ENCODE measurements at places on chromosomes 16 and 17. TPM values are rescaled to one million over a fixed set of nuclear protein-coding genes. Genes with fewer than 3 reads are reported as not detected.

GRCh38 chr16:57994361-57994760 lies 6.1 kb downstream of the ZNF319 start:
- no peak for DNase-seq

GRCh38 chr17:1497831-1498230 lies 5.3 kb upstream of the MYO1C start:
- no peak for DNase-seq

DNA sequence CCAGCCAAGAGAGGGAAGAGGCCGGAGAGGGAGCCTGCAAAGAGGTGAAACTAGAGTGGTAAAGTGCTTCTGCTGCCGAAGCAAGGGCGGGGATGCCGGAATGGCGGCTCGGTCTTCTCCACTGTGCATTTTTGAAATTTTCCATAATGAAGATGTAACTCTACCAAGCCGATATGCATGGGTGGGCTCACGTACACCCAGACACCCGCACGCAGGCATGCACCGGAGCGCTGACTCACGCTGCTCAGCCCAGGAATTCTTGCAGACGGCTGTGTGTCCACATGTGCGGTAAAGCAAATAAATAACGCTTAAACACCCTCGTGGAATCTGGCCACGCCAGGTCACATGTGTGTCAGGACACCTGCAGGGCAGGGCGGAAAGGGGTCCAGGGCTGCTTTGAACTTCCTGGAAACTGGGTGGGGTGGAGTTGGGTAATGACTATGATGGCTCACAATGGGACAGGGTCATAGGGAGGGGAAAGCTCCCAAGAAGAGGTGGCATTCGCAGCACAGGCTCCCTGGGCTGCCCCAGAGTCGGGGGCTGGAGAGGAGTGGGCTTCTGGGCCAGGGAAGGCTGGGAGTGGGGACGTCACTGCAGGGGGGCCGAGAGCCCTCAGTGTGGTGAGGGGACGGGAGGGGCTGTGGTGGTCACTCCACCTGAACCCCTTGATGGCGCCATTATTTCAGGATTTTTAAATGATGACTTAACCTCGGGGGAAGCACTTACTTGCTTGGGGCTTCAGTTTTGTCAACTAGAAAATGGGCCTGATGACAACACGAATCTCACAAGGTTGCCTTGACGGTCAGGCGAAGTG lies 265.5 kb downstream of the PARN start:
- no peak for DNase-seq

- no peak for DNase-seq
These were observed 17.8 kb downstream of the MEAK7 start for GRCh38 chr16:84486551-84487235.

DNA sequence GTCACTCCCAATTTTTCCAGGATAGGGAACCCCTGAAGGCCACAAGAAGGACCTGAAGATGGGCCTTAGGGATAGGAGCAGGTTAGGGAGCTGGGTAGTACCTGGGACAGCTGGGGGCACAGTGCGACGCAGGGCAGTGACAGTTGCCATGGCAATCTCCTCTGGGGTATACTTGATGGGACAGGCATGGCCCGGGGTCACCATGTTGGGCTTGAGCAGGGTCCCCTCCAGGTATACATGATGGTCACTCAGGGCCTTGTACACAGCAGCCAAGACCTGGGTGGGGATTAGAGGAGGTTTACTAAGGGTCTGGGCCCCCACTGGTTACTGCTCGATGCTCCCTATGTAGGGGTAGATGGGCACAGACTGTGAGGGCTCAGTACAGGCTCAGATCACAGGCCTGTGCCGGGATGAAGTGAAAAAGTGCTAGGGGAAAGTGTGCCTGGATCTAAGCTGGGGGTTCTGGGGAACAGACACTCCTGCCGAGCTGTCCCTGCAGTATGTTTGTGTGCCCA lies 2.7 kb downstream of the ALDOC start:
- no peak for DNase-seq

- no peak for DNase-seq
These were observed 5.8 kb upstream of the GP2 start for GRCh38 chr16:20333120-20333519.

DNA sequence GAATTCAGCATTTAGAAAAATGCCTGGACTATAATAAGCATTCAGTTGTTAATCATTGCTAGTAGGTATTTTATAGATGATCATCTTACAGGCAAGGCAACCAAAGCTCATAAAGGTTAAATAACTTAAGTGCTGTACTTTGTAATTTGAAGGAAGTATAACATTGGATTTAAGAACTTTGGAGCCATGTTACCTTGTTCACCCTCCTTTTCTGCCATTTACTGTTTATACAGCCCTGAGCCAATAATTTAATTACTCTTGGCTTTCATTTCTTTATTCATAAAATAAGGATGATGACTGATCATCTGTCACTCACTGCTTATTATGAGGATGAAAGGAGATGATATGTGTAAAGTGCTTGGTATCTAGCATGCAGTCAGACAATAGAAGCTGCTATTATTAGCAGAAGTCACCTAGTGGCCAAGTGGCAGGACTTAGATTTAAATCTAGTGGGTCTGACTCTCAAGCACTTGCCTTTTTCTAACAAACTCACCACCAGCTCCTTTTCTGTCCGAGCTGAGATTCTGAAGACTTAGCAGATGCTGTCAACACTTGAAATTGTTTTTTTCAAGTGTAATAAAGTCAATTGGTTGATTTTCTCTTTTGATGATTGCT lies 18.3 kb upstream of the DDX52 start:
- no peak for DNase-seq

DNA sequence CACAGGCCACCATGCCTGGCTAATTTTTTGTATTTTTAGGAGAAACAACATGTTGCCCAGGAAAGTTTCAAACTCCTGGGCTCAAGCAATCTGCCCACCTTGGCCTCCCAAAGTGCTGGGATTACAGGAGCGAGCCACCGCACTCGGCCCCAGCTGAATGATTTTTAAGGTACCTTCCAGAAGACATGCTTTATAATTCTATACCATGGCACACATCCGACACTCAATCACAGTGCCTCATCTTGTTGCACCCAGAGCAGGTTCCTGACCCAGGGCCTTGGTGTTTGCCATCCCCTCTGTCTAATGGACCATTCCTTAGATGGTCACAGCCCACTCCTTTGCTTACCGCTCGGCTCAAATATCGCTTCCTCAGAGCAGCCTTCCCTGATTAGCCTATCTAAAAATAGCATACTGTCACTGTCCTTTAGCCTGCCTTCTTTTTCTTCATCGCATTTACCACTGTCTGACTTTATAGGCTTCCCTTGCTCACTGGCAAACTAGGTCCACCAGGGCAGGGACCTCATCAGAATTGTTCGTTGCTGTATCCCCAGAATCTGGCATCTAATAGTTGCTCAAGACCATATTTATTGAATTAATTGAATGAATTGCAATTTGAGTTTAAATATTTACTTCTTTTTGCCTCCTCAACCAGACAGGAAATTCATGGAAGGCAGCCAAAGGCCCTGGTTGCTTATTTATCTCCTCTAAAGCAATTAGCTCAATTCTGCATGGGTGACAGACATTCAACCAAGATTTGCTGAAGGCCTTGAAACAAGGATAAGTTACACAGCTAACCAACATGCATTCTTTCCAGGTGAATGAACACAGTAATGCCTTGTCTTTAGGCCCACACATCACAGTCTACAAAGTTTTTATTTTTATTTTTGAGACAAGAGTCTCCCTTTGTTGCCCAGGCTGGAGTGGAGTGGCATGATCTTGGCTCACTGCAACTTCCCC lies 6.3 kb upstream of the TENT4B start:
- DNase-seq, result no peak

GRCh38 chr16:84036982-84037425 lies 5.6 kb downstream of the SLC38A8 start:
- DNase-seq, result no peak

GRCh38 chr16:31082368-31083045 lies 6.2 kb downstream of the PRSS53 start:
- no peak for DNase-seq

DNA sequence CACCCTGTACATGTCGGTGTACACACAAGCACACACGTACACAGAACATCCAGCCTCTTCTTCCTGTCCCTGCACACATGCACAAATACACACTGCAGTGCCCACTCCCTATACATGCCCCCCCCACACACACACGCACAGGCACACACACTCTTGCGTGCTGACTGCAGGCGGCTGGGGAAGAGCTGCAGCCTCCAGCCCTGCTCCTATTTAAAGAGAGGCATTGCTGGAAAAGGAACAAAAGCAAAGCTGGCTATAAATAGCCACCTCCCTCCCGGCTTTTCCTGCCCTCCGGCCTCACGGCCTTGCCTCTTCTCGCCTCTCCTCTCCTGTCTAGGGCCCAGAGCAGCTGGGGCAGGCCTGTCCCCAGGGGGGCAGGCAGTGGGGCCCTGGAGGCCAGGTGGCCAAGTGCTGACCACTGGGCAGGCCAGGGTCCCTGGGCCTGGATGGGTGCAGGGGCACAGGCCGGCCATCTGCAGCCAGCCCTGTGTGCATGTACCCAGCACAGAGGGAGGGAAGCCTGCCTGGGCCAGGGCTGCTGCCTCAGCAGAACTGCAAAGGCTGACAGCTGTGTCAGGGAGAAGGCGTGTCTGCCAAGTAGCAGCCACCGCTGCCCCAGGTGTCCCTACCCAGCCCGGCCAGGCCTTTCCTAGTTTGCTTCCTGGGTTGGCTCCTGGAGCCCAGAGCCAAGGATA lies 25.4 kb downstream of the RTN4RL1 start:
- DNase-seq, result peak; percentile 77

GRCh38 chr17:21001111-21001812 lies 41.5 kb downstream of the USP22 start:
- no peak for DNase-seq

DNA sequence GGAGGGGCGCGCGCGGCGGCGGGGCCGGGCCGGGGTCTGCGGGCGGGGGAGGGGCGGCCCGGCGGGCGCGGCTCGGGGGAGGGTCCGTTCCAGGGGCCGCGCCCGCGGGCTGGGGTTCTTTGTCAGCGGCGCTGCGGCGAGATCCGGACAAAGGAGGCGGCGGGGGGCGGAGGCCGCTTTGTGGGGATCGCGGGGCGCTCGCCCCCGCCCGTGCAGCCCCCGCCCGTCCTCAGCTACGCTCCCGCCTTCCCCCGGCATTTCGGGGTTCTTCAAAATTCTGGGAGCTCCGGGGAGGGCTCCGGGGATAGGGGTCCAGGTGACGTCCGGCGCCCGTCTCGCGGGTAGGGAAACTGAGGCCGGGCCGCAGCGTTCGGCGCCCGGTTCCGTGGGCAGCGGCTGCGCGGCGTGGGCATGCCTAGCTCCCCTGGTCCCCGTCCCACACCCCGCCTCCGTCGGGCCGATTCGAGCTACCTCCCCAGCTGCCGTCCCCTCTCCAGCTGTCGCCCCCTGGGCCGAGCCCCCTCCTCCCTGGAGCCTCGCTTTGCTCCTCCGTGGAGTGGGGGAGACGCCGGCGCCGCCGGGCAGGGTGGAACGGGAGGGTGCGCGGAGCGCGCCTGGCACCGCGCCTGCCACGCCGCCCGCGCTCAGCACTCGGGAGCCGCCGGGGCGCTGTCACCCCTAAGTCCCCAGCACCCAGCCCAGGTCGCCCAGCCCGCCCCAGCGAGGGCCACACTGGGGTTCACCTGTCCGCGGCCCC lies 546 bp downstream of the SNN start:
- DNase-seq, result no peak

The CRISPLD2 gene
- 47.7 TPM for total RNA-seq

The PMM2 gene
- 25.8 TPM for total RNA-seq

The HAS3 gene
- total RNA-seq, result 7.7 TPM

Measured in testis (tissue), 5 donors.